ENCODE measurements at places on chromosomes 6 and 20.

DNA sequence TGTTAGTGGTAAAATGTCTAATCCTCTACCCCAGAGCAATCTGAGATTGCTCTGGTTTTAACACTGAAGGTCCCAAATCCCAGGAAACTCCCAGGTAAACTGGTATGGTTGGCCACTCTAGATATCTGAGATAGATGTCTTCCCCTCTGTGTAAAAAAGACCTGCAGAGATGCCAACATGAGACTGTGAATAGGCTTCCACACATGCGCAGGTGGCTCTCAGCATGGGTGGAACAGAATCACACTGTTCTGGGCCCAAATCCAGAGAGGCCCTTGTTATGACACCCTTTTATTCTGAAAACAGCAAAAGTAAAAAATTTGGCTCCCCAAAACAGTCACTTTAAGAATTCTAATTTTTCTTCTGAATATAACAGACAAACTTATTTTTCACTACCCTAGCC is 88.7 kb upstream of the BMP5 start:
- no peak for DNase-seq

DNA sequence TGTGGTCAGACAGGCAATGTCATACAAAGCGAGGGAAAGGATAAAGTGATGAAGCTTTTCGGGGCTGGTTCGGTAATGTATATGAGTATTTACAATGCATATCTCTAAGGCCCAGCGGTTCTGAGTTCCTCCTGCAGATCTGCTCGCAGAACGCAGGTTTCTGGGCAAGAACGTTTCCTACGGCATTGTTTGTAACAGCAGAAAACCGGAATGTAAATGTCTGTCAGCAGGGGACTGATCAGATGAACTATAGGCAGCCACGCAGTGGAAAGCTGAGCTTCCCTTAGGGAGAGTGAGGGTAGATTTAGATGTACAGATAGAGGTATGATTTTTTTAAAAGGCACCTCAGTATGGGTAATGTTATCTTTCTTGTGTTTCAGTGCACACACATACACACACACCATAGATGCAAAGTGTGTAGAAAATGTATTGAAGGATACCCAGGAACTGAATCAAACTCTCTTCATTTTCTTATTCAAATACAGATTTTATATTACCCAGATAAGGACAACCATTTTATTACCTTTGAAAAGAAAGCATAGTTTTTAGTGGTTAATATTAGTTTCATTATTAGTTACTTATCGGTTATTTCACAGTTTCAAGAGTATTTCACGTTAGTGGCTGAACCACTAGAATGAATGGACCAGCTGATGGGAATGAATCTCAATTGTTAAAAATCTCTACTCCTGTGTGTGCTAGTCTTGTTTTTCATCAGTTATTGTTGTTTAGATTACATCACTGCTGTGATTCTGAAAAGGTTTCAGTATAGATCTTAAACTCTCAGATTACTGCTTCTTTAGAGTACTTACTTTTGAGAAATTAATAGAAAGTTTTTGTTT is 56.2 kb downstream of the SNX9 start:
- no peak for DNase-seq

DNA sequence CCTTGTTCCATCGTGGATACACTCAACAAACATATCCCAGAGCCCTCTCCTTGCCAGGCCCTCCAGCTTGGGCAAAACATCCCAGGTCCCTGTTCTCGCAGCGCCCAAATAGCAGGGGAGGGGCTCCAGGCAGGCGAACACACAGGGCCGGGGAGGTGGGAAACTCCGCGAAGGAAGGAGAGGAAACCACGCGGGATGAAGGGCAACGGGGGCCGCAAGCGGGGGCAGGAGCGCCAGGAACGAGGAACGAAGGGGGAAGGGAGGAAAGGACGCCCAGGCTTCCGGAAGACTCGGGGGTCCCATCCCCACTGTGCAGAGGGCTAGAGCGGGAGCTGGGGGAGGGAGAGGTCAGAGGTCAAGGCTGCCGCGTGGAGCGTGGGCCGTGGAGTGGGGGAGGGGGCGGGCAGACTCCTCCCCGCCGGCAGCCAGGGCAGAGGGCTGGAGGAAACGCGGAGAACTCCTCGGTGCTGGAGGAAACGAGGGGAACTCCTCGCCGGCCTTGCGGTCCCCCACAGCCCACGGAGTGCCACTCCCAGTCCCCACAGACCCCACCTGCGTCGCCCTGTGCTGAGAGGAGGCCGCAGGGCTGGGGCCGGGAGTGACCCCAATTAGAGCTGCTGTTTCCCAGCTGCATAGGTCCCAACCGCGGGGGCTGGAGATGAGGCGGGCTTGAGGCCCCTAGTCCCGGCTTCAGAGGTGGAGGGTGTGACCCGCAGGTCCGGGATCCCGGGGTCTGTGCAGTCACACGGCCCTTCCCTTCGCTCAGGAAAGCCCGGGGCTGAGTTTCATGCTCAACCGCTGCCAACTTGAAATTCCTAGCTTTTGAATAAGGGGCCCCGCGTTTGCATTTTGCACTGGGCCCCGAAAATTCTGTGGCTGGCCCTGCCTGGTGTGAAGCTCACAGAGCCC is 1.2 kb upstream of the RBM38 start:
- DNase-seq, result no peak

DNA sequence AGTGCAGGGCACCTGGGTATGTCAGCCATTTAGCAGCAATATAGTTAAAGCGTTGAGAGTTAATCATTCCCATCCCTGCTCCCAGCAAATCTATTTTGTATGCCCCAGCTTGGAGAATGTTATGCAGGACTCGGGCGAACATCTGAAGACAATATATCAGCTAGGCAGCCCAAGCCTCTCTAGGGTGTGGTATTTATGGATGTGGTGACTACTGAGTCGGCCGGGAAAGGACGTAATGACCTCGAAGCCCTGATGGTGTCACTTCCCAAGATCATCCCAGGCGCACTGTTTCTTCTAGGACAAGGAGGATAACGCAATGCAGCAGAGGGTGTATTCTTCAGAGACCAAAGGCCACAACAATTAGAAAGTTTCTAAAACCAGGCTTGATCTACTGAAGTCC is 63.6 kb upstream of the FAM184A start:
- DNase-seq, result no peak

GRCh38 chr6:139473731-139474130 is 99.3 kb upstream of the CITED2 start:
- DNase-seq, result no peak

DNA sequence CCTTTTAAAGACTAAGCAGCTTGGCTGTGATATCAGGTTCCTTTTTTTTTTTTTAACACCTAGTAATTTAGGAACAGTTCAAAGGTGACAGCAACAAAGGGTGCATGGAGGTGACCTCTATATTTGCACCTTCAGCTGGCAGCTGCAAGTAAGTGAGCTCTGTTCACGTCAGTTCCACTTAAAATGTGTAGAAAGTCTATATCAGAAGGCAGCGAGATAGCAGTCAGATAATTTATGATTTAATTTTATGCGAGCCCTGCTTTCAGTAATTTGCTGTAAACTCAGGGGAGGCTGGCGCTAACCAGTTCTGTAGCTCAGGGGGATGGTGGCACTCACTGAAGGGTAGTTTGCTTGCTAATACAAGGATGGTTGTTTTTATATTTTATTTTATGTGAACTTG is 602.8 kb upstream of the MMS22L start:
- DNase-seq, result no peak

DNA sequence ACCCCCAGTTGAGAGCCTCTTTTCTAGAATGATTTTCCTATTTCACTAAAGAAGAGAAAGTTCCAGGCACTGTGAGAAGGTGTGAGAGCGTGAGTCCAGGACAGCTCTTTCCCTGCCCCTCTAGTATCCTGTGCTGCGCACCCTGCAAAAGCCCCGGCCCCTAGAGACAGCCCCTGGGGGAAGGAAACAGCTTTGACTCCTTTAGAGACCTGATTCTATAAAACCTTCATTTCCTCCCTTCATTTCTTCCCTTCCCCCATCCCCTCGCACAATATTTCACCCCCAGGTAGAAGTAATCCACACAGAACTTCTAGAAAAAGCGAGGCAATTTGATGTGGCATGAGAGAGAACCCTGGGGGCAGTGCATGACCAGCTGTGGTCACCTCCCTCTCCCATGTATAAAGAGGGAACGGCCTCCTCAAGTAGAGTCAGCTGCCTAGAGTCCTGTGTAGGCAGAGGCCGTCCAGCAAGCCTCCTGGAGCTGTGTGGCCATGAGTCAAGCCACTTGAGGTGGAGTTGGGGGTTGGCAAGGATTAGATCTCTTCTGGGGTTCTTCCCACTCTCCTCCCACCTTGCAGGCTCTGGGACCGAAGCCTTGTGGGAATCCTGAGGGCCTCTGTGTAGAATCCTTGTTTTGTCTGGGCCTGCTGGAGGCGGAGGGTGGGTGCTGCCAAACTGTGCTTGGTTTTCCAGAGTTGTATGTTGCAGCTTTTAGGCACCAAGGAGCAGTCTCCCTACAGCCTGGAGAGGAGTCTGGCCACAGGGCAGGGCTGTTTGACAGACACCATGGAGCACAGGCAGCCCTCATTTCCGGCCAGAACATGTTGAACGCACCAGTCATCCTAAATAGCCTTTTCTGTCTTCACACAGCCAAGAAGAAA is 41.7 kb downstream of the CHMP4B start:
- no peak for DNase-seq

GRCh38 chr6:165245701-165246100 is 63.7 kb downstream of the C6orf118 start:
- DNase-seq, result no peak

GRCh38 chr20:62728781-62729300 is 20.2 kb downstream of the NTSR1 start:
- no peak for DNase-seq

DNA sequence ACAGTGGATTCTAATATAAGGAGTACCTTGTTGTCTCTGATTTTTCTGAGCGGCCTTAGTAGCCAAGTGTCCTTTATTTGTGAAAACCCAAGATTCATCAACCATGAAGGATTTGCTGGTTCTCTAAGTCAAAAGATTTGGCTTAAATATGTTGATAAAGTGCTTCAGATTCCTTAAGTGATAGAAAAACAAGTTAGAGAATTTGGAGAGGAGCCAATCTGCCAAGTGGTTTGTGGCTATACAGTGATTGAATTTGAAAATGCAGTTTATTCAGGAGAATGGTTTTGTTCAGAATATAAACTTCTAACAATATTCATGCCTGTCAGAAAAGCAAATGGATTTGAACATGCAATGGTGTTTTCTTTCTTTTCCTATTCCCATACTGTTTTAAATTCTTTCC is 54.8 kb downstream of the CAP2 start:
- no peak for DNase-seq

DNA sequence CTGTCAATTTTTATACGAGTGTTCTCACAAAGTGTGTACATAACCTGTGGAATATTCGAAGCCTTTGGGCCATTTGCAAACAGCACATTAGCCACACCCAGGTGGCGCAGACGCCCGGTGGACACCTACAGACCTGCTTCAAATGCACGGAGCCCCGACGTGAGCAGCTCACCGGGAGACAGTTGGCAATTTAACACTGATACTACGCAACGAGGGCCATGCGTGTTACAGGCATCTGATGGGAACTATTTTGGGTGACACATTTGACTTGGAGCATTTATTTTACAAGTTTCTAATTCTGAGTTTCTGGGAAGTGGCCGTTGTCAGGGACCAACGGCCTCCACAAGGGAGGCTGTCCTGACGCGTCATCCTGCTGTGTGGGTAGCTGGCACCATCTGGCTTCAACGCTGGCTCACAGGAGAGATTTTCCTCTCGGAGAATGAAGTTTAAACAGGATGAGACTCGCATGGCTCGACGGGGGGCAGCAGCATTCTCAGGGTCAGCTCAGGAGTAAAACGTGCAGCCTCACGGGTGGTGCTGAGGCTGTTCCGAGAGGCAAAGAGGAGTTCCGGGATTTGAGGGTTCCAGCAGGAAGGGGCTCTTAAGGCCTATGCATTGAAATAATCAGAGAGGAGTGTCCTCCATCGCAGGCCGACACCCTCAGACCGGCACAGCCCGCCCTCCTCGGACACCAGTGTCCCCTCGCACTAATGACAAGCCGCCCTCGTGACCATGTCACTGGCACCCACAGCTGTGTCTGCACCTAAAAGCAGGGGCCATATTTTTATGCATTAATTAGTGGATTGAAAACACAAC is 207.4 kb downstream of the DLL1 start:
- no peak for DNase-seq

DNA sequence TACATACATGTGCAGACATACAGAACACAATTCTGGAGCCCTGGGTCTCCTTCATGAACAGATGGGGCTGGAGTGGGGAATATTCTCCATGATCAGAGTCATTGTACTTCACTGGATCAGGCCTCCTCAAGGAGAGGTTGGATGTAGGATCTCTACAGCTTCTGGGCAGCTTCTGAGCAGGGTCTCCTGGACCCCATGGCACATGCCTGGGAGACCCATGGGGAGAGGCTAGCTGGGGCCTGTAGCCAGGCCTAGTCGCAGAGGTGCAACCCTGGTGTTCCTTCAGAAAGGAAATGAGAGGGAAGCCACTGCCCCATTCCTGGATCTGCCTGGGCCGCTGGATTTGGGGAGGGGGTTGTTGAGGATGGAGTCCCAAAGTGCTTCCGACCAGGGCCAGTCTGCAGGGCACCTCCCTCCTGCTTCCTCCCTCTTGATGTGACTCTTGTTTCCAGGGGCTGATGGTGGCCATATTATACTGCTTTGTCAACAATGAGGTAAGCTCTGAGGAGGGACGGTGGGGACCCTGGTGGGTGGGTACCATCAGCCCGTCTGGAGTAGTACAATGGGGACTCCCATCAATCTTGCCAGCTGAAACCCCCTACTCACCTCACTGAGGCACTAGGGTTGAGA is 31.8 kb downstream of the GLP1R start:
- DNase-seq, result no peak

GRCh38 chr6:125670568-125670967 is 78.9 kb upstream of the HEY2 start:
- no peak for DNase-seq

- no peak for DNase-seq
These were observed 20.0 kb upstream of the VNN1 start for GRCh38 chr6:132733814-132734213.

DNA sequence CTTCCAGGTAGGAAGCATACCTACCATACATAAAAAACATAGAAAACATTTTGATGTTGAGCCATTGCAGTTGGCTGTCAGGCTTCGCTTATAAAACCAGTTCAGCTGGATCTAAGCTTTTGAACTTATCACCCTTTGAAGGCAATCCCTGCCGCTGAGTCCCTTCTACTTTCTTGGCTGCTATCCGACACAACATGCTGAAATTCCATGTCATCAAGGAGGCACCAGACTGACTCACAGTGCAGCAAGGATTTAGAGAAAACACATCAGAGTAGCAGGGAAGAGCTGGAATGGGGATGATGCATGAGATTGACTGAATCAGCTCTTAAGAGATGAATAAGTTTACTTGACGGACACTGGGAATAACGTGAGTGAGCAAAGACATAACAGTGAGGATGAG is 135.0 kb upstream of the MAN1A1 start:
- no peak for DNase-seq

GRCh38 chr6:155483858-155484257 is 28.2 kb upstream of the NOX3 start:
- DNase-seq, result no peak

Measured in stimulated activated naive CD4-positive, alpha-beta T cell (primary cell).